ENCODE measurements at places on chromosomes 5 and 9.

DNA sequence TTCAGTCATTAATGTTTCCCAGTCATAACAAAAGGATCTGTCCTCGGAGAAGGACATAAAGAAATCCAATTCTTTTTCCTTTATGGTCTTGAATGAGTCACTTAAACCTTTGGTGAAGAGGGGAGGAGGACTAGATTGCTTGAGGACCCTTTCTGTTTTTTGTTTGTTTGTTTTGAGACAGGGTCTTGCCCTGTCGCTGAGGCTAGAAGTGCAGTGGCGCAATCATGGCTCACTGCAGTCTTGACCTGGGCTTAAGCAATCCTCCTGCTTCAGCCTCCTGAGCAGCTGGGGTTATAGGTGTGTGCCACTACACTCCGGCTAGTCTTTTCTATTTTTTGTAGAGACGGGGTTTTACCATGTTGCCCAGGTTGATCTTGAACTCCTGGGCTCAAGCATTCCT is 12.3 kb downstream of the TIGD6 start:
- no peak for DNase-seq

- DNase-seq, result no peak
Observed at GRCh38 chr5:61440596-61440995, 108.5 kb downstream of the ZSWIM6 start.

GRCh38 chr9:135906291-135907005 is 898 bp downstream of the CAMSAP1 start:
- DNase-seq, result no peak

DNA sequence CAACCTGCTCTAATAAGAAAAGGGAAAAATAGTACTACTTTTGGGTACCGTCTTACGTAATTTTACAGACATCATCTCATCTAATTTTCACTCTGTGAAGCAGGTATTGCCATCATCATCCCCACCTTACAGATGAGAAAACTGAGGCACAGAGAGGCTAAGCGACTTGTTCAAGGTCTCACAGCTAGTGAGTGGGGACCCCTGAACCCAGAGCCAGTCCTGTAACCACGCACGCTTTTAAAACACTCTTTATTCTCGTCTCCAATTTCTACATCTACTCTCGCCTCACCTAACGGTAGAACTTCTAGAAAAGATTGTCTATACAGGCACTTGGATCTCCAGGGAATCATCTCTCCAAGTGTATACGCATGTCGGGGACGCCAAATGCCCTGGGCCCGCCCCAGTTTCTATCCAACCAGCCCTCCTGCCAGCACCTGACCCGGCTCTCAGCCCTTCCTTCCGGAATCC is 1.5 kb upstream of the TRAF1 start:
- peak; percentile 57 for DNase-seq

- DNase-seq, result no peak
Observed at GRCh38 chr9:117882171-117882570, 178.0 kb downstream of the TLR4 start.

DNA sequence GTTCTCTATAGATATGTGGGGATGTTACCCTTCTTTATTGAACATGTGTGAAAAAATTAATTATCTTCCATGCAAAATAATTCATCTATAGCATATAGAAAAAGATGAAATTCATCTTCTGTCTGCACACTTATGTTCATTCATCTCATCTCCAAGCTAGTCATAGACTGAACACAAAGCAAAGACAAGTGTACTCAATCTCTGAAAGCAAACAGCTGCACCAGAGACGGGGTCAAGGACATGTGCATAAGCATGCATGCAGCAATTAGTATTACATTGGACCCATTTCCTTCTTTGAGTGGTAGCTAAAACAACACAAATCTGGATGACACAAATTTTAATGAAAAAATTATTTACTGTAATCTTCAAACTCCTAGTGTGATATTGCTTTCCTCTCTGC is 547.0 kb upstream of the COX7C start:
- no peak for DNase-seq

GRCh38 chr9:136375096-136375495 is 1.6 kb upstream of the CARD9 start:
- DNase-seq, result no peak

- DNase-seq, result no peak
Observed at GRCh38 chr5:58410441-58410840, 49.4 kb downstream of the PLK2 start.

Measured in CD4-positive, alpha-beta T cell treated with Interleukin-15 for 1 hour (primary cell).